ENCODE measurements at places on chromosomes 13 and 19.
A peak's percentile ranks its signal among the peaks of the same experiment; 100 is the strongest.

GRCh38 chr13:110637747-110638146, 22.4 kb downstream of the NAXD start:
- DNase-seq, result no peak

- no peak for DNase-seq
These were observed 55.7 kb upstream of the ABCC4 start for GRCh38 chr13:95356916-95357315.

DNA sequence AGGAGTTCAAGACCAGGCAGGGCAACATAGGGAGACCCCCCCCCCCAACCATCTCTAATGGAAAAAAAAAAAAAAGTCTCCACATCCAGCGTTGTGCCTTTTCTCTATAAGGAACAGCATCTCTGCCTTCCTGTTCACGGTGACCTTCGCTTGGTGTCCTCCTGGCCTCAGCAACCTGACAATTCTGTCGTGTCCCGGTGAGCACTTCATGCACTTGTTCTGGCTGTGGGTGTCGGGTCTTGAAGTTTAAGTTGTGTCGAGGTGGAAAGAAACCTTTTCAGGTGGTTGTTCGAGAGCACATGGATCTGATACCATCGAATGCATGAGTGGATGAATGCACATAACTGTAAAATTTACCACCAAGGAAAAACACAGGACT, 594 bp downstream of the ZNF559 start:
- no peak for DNase-seq

- no peak for DNase-seq
These were observed at the start of gene SLC27A5 for GRCh38 chr19:58511353-58512208. Gene SLC27A5 (minus strand): TSS chr19:58511992. CDS start chr19:58511955, 37 bp downstream.

GRCh38 chr13:60351326-60351725, 45.7 kb upstream of the TDRD3 start:
- peak; percentile 91 for DNase-seq

DNA sequence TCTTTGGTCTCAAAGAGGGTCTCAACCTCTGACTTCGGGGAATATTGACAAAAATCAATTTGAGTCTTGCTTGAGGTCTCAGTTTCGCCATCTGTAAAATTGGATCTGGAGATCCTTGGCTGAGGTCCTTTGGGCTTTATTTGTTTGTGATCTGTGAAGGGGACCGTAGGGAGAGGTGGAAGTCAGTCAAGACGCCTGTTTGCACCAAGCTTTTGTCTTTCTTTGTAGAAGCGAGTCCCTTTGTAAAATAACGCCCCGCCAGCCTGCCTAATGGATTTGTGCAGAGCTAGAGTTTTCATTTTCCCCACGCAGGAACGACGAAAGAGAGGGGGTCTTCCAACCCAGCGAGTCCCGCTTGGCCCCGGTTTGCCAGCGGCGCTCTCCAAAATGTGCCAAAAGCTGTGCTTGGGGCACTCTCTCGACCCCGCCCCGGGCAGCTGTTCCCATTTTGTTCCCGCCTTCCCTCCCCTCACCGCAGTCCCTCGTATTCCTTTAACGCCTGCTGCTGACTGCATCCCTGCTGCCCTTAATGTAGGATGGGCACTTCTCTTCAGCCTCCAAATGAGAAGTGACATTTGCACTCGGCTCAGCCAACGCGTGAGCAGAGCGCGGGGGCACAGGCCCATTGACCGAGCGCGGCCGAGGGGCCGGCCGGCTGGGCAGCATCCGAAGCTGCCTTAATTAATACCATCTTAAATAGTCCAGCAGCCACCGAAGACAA, 13.0 kb downstream of the ZIC5 start:
- no peak for DNase-seq

DNA sequence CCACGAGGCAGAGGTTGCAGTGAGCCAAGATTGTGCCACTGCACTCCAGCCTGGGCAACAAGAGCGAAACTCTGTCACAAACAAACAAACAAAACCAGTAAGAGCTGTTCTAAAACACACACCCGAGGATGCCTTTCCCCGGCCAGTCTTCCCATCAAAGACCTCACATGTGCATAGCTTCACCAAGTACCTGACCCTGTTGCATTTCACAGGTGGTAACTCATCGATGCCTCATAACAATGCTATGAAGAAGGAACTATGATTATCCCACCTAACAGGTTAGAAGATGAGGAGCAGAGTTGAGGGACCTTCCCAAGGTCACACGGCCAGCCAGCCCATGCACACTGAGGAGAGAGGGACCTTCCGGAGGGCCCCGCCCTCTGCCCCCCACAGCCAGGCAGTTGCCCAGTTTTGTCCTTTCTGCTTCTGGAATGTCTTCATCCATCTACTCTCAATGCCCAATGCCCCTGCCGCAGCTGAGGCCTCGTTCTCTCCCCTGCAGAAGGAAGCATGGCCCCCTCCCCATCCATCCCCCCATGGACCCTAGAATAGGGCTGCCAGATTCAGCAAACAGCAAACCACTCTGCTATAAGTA, 16.8 kb upstream of the LENG8 start:
- DNase-seq, result no peak

GRCh38 chr13:27487776-27488175, 37.4 kb upstream of the MTIF3 start:
- peak; percentile 25 for DNase-seq

GRCh38 chr13:109646423-109646822, 140.0 kb downstream of the IRS2 start:
- DNase-seq, result no peak

Data from fibroblast of upper back skin (primary cell).